Body of pancreas (tissue), 4 donors: ENCODE measurements at places on chromosomes 5 and 9. TPM values are rescaled to one million over a fixed set of nuclear protein-coding genes. Genes with fewer than 3 reads are reported as not detected.

RLN2 gene
- not detected for total RNA-seq

GRCh38 chr9:83422527-83422926, 115.7 kb downstream of the FRMD3 start:
- H3K4me1 ChIP-seq: peaks cover 29% of the 10 kb centered on the region
- H3K36me3 ChIP-seq: no peaks in the 10 kb centered on the region
- no peaks in the 10 kb centered on the region for H3K27me3 ChIP-seq
- no peak for DNase-seq
- no peak overlapping the region for H3K27ac ChIP-seq
- no peak overlapping the region for H3K4me3 ChIP-seq

DNA sequence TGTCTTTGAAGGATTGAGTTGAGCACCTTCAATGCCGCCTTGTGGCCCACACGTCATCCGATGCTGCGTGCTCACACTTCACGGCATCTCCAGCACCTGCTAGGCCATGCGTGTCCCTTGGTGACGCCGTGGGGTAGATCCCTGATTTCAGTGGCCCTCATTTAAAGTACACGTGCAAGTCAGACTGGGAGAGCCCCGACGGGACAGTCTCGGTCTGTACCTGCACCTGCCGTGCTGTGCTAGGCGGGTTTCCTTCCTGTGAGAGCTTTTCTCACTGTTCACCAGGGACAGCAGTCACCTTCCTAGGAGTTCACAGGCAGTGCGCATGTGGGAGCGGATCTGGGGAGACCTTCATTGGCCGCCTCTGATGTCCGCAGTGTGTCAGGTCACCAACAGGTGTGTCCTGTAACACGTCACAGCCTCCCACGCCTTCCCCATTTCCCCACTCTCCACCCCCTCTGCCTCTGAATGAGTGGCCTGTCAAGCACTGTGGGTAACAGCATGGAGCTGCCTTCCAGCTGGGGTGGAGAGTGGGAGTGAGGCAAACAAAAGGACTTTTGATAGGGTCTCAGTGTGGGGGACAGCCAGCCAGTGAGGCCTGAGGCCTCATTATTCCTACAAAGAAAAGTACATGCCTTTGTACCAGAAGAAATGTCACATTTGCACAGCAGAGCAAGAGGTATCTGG, 236.4 kb downstream of the FANCC start:
- peak overlapping the region; percentile 27 for H3K27ac ChIP-seq
- peaks cover 22% of the 10 kb centered on the region for H3K36me3 ChIP-seq
- peaks cover 46% of the 10 kb centered on the region for H3K4me1 ChIP-seq
- peak; percentile 13 for DNase-seq
- no peaks in the 10 kb centered on the region for H3K27me3 ChIP-seq

- H3K27me3 ChIP-seq: no peaks in the 10 kb centered on the region
- no peak for DNase-seq
These were observed 54.7 kb downstream of the COL23A1 start for GRCh38 chr5:178535299-178536175.

WHRN gene
- 15.6 TPM for total RNA-seq

DNA sequence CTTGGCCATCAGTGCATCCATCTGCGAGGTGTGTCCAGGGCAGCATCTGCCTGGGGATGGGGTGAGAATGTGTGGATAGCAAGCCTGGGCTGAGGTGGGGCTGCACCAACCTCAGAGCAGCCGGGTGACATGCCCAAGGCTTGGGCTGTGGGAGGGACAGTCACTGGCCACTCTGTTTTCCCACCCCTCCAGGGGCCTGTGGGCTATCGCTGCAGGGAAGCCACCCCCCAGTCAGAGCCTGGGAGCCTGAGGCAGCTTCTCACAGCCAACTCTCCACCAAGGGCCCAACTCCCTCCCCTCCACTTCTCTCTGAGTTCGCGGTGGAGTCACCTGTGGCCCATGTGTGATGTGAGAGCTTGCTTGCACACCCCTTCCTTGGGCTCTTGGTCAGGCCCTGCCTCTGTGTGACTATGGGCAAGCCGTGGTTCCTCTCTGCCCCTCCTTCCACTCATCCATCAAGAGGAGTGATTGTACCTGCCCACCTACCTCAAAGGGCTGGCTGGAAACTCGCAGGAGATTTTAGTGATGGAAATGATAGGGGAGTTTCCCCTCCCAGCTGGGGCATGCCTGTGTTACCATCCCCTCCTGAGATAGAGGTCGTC, 54.8 kb downstream of the DAB2IP start:
- DNase-seq: no peak
- peaks cover 18% of the 10 kb centered on the region for H3K4me1 ChIP-seq
- no peak overlapping the region for H3K27ac ChIP-seq
- H3K27me3 ChIP-seq: no peaks in the 10 kb centered on the region
- no peak overlapping the region for H3K4me3 ChIP-seq

DNA sequence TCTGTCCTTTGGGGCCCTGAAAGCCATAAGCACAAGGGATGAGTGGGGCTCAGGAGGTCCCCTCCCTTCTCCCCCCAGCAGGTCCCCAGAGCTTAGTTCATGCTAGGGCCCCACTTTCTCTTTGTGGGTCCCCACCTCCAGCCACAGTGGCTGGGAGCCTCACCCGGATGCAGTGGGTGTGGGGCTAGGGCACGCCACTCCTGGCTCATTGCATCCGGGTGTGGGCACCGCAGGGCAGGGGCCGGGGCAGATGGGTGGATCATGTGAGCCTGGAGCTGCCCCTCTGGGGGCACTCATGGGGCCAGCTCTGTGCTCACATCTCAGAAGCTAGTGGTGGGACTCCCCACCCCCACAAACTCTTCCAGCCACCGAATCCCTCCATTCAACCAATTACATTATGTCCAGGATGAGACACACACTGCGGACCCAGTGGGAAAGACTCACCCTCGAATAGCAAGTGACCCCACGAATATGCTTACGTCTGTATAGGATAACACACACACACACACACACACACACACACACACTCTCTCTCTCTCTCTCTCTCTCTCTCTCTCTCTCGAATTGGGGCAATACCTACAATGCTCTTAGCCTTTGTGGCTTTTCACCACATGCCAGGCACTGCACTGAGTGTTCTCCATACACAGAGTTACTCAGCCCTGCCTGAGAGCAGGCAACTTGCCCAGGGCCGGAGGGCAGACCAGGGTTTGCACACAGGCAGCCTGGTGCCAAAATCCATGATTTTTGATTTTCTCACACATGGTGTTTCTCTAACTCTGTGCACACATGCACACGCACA, 16.8 kb upstream of the PHYKPL start:
- no peak overlapping the region for H3K27ac ChIP-seq
- H3K4me3 ChIP-seq: no peak overlapping the region
- H3K4me1 ChIP-seq: no peaks in the 10 kb centered on the region
- H3K27me3 ChIP-seq: no peaks in the 10 kb centered on the region

DNA sequence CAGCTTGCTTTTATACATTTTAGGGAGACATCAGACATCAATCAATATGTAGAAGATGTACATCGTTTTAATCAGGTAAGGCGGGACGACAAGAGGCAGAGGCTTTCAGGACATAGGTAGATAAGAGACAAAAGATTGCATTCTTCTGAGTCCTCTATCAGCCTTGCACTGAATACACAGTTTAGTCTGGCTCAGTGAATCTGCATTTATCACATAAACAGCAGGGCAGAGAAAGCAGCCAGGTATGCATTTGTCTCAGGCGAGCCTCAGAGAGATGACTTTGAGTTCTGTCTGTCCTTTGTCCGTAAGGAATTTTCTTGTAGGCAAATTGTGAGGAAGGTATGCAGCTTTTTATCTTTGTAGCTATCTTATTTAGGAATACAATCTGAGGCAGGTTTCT, 202.8 kb upstream of the TAS2R1 start:
- no peak for DNase-seq
- no peaks in the 10 kb centered on the region for H3K4me1 ChIP-seq
- no peaks in the 10 kb centered on the region for H3K36me3 ChIP-seq
- no peak overlapping the region for H3K27ac ChIP-seq
- no peak overlapping the region for H3K4me3 ChIP-seq

GRCh38 chr5:156170351-156170961, 156.5 kb upstream of the SGCD start:
- no peaks in the 10 kb centered on the region for H3K4me1 ChIP-seq
- no peak overlapping the region for H3K27ac ChIP-seq
- DNase-seq: no peak

DNA sequence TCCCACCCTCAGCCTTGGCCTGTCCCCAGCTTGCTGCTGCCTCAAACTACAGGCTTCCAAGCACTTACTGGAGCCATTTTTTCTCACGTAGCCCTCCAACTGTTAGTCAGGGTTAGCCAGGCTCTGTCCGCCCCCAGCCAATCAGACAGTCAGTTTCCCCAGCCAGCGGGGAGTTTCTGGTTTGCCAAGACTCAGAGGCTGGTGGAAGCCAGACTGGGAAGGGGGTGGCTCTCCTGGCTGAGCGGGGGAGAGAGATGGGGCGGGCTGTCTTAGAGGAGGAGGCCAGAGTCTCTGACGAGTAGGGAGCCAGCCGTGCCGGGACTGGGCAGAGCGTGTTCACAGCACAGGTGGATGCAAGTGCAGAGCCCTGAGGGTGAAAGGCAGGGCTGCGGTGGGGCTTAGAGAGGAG, 15.3 kb downstream of the PROP1 start:
- H3K4me3 ChIP-seq: no peak overlapping the region
- DNase-seq: no peak
- no peaks in the 10 kb centered on the region for H3K36me3 ChIP-seq
- no peak overlapping the region for H3K27ac ChIP-seq
- H3K27me3 ChIP-seq: no peaks in the 10 kb centered on the region
- H3K4me1 ChIP-seq: peaks cover 10% of the 10 kb centered on the region

LRRC14B gene
- not detected for total RNA-seq

DNA sequence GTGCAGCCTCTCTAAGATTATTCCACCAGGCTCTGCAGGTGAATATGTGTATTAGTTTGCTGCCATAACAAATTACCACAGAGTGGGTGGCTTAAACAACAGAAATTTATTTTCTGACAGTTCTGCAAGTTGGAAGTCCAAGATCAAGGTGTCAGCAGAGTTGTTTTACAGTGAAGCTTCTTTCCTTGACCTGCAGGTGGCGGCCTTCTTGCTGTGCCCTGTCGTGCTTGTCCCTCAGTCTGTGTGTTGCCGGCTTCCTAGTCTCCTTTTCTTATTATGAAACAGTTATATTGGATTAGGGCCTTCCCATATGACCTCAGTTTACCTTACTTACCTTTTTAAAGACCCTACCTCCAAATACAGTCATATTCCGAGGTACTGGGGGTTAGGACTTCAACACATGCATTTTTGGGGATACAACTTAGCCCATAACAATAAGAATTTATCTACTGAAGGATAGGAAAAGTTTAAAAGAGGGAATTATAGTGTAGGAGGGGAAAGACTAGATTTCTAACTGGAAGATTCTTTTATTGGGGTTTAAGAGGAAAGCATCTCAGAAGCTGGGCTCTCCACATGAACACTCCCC, 97.4 kb downstream of the OSTF1 start:
- no peak overlapping the region for H3K27ac ChIP-seq
- no peaks in the 10 kb centered on the region for H3K36me3 ChIP-seq
- H3K4me1 ChIP-seq: no peaks in the 10 kb centered on the region
- no peak overlapping the region for H3K4me3 ChIP-seq
- peak; percentile 56 for DNase-seq
- H3K27me3 ChIP-seq: no peaks in the 10 kb centered on the region

DNA sequence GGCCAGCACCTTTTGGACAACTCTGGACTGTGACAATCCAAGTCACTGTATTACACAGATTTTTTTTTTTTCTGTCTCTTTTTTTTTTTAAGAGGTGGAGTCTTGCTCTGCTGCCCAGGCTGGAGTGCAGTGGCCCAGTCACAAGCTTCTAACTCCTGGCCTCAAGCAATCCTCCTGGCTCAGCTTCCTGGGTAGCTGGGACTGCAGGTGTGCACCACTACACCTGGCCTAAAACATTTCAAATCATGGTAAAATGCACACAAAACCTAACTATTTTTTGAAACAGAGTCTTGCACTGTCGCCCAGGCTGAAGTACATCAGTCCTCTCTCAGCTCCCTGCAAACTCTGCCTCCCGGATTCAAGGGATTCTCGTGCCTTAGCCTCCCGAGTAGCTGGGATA, 7.2 kb upstream of the N4BP3 start:
- no peak overlapping the region for H3K4me3 ChIP-seq
- no peak for DNase-seq
- H3K36me3 ChIP-seq: no peaks in the 10 kb centered on the region
- no peak overlapping the region for H3K27ac ChIP-seq

GRCh38 chr5:124678468-124678867, 68.0 kb downstream of the ZNF608 start:
- no peak overlapping the region for H3K4me3 ChIP-seq
- no peaks in the 10 kb centered on the region for H3K27me3 ChIP-seq
- peak overlapping the region; percentile 53 for H3K27ac ChIP-seq
- H3K4me1 ChIP-seq: peaks cover 52% of the 10 kb centered on the region

GRCh38 chr5:84718377-84718776, 333.7 kb upstream of the EDIL3 start:
- no peak for DNase-seq
- no peak overlapping the region for H3K27ac ChIP-seq
- H3K4me3 ChIP-seq: no peak overlapping the region
- no peaks in the 10 kb centered on the region for H3K36me3 ChIP-seq
- H3K27me3 ChIP-seq: no peaks in the 10 kb centered on the region
- H3K4me1 ChIP-seq: no peaks in the 10 kb centered on the region

DNA sequence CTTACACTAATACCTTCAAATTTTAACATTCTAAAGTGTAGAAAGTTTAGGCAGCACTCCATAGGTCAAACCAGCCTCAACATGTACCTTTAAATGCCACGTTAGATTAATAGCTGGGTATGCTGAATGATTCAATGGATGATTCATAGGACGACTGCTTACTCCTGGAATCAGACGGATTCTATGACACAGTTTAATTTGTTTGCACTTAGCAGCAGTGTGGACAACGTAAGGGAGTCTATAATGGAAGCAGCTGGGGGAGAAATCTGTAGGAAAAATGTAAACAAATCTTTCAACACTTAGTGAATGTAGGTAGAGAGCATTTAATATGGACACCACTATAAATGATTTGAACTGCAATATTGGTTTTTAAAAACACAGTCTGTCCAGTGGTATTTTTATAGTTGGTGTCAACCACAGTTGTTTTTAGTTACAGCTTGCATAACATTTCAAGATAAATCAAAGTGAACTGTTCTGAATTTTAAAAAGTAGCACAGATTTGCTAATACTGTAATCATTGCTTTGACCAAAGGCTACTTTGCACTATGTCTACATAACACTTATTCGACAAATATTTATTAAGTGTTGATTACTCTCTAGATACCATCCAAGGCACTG, 701.5 kb upstream of the MEF2C start:
- no peak overlapping the region for H3K27ac ChIP-seq
- no peaks in the 10 kb centered on the region for H3K4me1 ChIP-seq
- no peak for DNase-seq
- no peaks in the 10 kb centered on the region for H3K27me3 ChIP-seq
